Activated gamma-delta T cell (primary cell): ENCODE measurements at places on chromosomes 3 and 15.
A peak's percentile ranks its signal among the peaks of the same experiment; 100 is the strongest.

DNA sequence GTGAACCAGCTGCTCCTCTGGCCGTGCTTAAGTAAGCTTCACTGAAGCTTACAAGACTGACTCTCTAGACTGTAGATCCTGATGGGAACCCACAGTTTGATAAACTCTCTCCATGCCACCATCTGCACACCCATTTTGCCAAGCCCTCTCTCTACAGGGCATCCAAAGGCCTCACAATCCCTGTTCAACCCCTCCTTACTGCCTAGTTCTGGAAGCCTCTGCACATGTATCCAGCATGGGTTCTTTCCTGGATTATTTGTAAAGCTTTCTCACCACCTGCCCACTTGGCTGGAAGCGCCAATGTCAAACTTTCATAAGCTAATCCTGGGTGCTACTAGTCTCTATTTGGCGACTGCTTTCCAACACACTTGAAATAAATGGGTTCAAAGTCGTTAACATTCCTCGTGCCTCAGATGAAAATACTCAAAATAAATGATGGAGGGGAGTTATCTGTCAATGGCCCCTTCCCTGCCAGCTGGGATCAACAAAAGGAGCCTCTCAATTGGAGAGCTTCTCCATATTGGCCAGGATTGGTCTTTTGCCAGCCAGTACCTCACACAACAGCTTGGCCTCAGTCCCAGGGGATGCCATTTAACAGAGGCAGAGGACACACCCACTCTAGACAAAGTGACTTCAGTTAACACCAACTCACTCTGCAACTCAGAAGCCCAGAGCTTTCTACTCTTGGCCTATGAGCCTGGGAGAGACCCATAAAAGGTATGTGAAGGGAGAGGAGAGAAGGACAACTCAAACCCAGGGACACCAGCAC, 48.1 kb downstream of the SH3BP5 start:
- DNase-seq, result no peak

DNA sequence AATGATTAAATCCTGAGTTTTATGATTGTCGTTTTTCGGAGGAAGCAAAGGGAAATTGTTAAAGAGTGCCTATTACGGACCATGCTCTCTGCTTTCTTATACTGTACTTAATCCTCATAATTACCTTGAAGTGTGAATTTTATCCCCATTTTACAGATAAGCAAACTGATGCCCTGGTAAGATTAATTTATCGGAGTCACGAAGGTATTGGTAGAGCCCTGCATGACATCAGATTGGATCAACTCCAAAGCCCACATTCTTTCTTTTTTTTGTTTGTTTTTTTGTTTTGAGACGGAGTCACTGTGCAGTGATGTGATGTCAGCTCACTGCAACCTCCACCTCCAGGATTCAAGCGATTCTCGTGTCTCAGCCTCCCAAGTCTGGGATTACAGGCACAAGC, 1.6 kb upstream of the GNB4 start:
- no peak for DNase-seq

DNA sequence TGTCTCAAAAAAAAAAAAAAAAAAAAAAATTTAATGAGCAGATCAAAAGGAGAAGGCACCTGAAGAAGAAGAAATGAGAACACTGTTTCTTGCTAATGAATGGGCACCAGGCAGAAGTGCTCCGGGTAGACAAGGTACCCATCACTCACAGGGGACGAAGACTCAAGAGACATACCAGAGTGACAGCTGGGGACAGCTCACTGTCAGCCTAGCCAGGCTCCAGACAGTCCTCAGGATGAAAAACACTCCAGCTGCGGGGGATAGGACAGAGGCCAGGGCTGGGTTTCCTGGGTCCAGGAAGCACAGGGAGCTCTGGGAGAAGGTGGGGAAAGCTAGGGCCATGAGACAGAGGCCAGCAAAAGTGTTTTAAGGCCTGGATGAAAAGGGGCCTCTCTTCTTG, 48.5 kb upstream of the PARL start:
- DNase-seq, result no peak

- no peak for DNase-seq
Measured at GRCh38 chr3:150227839-150228238, 180.3 kb upstream of the TSC22D2 start.

DNA sequence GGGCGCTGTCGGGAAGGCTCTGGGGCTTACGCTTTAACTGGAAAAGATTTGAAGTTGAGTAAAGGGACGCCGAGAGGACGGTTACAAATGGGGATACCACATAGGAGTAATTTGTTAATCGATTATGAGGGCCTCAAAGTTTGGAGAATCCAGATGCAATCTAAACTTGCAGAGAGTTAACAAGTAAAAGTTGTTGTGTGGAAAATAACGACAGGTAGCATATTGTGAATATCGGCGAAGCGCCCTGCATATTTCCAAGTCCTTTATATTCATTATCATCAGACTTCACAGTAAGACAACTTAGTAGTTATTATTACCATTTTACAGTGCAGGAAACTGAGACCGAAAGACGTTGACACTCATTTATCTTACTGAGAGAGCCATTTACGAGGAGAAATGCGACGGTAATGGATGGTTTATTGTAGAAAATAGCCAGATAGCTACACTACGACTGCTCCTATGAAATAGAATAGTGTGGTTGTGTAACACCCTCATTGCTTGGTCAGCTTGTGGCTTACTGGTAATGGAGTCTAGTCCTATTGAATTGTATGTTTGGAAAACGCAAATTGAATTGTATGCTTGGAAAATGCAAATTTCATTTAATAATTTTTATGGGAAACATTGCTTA, 700 bp downstream of the MKRN2 start:
- no peak for DNase-seq

GRCh38 chr3:83926291-83926690, 1032.5 kb upstream of the CADM2 start:
- DNase-seq, result no peak

GRCh38 chr15:82749951-82750830, 40.5 kb upstream of the AP3B2 start:
- peak; percentile 56 for DNase-seq

GRCh38 chr3:119349354-119350041, 55.3 kb downstream of the ARHGAP31 start:
- DNase-seq, result no peak

DNA sequence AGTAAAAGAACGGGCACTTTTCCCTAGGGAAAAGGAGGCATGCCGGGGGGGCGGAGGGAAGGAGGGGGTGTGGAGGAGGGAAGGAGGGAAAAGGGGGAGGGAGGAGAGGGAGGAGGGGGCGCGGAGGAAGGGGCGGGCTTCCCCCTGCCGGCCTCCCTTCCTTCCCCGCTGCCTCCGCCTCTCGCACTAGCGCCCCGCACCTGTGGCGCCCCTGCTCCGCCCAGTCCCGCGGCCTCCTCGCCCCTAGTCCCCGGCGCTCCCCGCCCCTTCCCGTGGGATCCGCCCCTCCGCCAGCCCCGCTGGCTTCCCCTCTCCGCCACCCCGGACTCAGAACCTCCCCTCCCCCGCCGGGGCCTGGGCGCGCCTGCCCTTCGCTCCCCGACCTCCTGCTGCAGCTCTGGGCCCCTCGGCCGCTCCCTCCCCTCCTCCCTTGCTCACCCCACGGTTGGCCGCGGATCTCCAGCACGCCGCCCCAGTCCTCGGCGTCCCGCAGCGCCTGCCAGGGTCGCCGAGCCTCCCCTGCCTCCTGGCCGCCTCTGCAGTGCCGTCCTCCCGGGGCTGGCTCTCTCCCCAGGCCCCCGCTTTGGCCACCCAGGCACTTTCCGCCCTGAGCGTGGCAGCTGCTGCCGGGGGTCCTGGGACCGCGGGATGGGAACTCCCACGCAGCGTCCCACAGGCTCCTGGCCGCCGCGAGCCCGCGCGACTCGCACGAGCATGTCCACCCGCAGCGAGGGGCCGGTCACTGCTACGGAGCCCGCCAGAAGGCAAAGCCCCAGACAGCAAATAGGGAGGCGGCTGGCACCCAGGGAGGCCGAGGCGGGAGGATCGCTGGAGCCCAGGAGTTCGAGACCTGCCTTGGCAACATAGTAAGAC, 147.4 kb downstream of the TJP1 start:
- DNase-seq, result no peak

- DNase-seq, result no peak
Measured at GRCh38 chr3:106263011-106263410, 394.2 kb upstream of the CBLB start.

GRCh38 chr3:182389071-182389815, 404.1 kb upstream of the ATP11B start:
- DNase-seq, result no peak

DNA sequence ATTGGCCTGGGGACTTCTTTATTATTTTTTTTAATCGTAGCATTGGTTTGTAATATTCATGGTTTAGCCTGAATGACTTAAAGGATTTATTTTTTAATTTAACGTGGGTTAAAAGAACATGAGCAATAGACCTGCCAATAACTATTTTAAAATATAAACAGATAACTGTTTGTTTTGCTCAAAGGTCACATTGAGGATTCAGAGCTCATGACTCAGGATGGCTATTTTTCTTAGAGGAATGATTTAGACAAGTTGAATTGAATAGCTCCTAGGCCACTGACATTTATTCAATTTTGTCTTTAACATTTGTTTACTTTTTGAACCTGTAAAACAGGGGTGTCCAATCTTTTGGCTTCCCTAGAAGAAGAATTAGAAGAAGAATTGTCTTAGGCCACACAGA, 68.5 kb downstream of the ITPR1 start:
- DNase-seq, result no peak

DNA sequence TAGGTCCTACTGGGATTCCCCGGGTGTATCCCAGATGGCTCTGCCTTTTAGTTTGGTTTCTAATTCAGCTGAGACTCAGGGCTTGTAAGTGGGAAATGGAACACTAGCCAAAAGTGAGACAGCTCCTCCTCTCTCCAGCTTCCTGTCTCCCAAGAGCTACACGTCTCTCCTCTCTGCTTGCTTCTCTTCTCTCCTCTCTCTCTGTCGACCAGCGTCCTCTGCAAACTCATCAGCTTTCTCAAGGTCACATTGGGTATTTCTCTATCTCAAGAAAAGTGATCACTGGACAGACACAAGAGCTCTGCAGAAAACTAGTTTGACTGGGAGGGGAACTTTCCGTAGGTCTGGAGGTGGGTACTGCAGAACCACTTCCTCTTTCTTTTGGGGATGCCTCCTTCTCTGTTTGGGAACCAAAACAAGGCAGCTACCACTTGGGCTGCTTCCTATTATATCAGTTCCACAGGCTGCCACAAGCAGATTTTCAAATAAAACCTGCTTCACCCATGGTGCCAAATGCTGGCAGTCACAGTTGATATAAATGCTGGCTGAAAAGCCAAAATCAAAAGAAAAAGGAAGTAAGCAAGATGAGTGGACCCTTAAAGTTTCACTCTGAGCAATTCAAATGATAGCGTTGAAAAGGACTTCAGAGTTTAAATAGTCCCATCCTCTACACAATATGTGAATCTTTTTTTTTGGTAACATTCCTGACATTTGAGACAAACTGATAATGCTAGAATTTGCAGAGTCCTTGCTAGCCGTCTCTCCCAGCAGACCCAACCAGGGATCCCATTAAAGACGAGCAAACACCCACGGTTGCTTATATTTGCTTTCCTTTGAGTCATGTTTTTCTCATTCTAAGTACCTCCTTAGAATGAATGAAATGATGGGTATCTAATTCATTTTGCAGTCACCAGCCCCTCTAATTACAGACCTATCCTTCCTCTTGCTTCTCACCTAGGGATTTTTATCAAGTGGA, 7.2 kb upstream of the DYNC1LI1 start:
- no peak for DNase-seq

GRCh38 chr3:177382944-177383343, 185.7 kb upstream of the TBL1XR1 start:
- no peak for DNase-seq

GRCh38 chr15:78065973-78066946, 11.3 kb downstream of the TBC1D2B start:
- no peak for DNase-seq

DNA sequence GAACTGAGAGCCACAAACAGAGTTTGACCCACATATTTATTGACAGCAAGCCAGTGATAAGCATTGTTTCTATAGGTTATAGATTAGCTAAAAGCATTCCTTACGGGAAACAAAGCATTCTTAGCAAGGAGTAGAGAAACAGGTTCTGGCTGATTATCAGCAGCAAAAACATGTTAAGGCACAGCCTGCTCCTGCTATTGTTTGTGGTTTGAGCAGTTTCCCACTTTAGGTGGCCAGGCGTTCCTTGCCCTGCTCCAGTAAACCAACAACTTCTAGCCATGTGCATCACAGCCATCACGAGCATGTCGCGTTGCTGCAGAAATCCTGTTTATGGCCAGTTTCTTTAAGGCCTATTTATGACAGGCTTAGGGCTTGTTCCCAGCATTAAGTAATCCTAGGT, 44.7 kb upstream of the C2CD4B start:
- DNase-seq, result no peak

DNA sequence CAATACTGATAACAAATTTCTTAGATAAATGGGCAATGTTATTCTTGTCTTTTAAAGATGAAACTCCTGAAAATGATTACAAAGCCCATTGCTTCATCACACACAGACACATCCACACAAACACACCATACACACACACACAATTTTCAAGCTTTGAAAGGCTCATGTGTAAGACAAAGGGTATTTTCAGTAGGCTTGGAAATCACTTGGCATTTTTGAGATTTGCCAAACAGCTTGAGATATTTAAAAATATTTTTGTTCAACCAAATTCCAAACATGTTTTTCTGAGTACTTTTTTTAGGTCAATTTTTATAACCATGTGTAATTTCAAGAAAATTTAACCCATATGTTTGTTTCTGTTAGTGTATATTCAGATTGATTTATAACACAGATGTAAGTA, 283.7 kb downstream of the ROBO2 start:
- no peak for DNase-seq

GRCh38 chr15:35293353-35294130, 208.4 kb upstream of the NANOGP8 start:
- no peak for DNase-seq

DNA sequence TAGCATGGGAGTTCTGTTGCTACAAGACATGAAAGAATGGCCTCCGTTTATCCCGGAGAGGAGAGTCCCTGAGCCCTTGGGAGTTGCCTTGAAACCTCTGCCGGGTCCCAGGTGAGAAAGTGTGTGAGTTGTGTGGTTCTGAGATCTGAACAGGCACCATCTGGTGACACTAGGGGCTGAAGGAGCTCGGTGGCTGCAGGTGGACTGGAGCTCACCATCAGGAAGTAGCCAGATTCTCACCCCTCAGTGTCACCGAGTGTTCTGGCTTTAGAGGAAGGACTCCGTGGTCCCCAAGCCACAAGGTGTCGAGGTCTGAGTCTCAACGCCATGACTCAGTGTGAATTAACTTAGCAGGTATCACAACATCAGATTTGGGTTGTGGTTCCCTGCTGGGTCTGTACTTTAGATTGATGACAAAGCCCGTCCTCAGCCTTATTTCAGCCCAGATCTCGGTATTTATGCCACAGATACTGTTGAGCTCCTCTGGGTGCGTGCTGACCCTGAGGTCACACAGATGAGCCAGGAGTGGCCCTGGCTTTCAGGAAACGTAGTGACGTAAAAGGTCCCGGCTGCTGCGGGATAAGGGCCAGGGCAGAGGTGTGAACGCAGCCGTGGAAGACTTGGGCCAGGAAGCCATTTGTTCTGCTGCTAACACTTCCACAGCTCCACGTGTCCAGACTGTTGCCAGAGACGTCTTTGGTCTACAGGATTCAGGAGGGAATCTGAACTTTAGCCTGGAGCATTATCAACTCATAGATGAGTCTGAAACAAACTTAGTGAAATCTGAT, 54.4 kb downstream of the PGPEP1L start:
- DNase-seq, result no peak

- DNase-seq, result no peak
Measured at GRCh38 chr3:132570016-132570415, 27.1 kb upstream of the ACKR4 start.

- DNase-seq, result no peak
Measured at GRCh38 chr3:26256224-26256623, 366.3 kb upstream of the LRRC3B start.

- DNase-seq, result no peak
Measured at GRCh38 chr3:57974796-57975388, 33.3 kb upstream of the FLNB start.
